ENCODE measurements at places on chromosomes 7 and 10. TPM values are rescaled to one million over a fixed set of nuclear protein-coding genes. Genes with fewer than 3 reads are reported as not detected.

RBM17 gene
- 21.5 TPM for total RNA-seq

SORBS1 gene
- 0.72 TPM for total RNA-seq

KAZALD1 gene
- total RNA-seq, result 0.64 TPM

ASZ1 gene
- total RNA-seq, result not detected

NACAD gene
- total RNA-seq, result 0.96 TPM

AGR3 gene
- total RNA-seq, result not detected

HDAC9 gene
- 52.8 TPM for total RNA-seq

PALD1 gene
- 0.21 TPM for total RNA-seq

PSD gene
- 0.43 TPM for total RNA-seq

CHST3 gene
- total RNA-seq, result 20.0 TPM

CRHR2 gene
- total RNA-seq, result not detected

CALHM3 gene
- not detected for total RNA-seq

HK1 gene
- total RNA-seq, result 252 TPM

SPDYE8 gene
- total RNA-seq, result not detected

FFAR4 gene
- not detected for total RNA-seq

SPACDR gene
- total RNA-seq, result 0.85 TPM

Data from tracheal epithelial cell (primary cell).